NCI-H774 (cell line): ENCODE measurements at places on chromosomes 3 and 15.
A peak's percentile ranks its signal among the peaks of the same experiment; 100 is the strongest.

- DNase-seq: peak; percentile 15
Observed at GRCh38 chr15:89442671-89443307, 53.6 kb downstream of the RHCG start.

DNA sequence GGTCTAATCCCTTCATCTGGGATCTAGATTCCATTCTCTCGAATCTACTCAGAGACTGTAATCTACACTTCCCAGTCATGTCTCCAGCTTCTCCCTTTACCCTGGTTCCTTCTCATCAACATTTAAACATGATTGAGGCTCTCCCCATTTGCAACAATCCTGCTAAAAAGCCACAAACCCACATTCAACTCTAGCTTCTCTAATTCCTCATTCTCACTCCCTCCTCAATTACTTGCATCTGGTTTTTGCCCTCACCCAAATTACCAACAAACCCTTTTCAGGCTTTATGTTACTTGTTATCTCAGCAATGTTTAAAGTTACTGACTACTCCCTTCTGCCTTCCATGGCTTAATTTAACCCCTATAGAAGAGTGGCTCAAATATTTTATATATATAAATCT lies 11.5 kb downstream of the ETFA start:
- no peak for DNase-seq

DNA sequence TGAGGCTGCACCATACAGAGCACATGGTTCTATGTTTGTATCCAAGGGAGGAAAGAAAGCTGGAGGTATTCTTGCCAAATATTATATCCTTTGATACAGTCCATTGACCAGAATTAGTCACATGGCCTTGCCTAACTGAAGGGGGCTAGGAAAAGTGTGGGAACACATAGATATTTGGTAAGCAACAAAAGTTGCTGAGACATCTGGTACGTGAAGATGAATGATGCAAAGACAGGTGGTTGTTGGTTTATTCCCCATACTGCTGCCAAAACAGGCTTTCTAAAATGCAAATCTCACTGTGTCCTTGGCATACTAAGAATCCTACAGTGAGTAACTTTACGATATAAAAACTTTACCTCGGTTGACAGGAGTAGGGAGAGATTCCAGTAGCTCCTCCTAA lies 162.2 kb downstream of the VGLL3 start:
- DNase-seq: no peak

- no peak for DNase-seq
Observed at GRCh38 chr3:119220198-119220597, 20.5 kb downstream of the B4GALT4 start.

- DNase-seq: no peak
Observed at GRCh38 chr3:139830817-139831216, 104.2 kb upstream of the CLSTN2 start.

DNA sequence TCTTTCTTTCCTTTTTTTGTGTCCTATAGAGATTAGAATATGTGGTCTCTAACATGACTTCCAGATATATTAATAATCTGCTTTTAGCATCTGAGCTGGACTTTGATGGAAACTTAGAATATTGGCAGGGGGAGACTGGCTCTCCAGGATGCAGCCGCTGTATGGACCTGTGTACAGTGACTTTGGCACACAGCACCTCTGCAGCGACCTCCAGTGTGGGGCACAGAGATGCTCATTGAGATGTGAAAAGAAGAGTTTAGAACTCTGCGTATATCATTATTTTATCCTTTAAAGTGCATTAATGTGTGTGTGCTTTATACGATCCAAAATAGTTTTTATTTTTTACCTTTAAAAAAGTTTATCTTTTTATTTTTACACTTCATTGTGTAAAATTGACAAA lies 18.3 kb downstream of the CFAP161 start:
- DNase-seq: no peak

DNA sequence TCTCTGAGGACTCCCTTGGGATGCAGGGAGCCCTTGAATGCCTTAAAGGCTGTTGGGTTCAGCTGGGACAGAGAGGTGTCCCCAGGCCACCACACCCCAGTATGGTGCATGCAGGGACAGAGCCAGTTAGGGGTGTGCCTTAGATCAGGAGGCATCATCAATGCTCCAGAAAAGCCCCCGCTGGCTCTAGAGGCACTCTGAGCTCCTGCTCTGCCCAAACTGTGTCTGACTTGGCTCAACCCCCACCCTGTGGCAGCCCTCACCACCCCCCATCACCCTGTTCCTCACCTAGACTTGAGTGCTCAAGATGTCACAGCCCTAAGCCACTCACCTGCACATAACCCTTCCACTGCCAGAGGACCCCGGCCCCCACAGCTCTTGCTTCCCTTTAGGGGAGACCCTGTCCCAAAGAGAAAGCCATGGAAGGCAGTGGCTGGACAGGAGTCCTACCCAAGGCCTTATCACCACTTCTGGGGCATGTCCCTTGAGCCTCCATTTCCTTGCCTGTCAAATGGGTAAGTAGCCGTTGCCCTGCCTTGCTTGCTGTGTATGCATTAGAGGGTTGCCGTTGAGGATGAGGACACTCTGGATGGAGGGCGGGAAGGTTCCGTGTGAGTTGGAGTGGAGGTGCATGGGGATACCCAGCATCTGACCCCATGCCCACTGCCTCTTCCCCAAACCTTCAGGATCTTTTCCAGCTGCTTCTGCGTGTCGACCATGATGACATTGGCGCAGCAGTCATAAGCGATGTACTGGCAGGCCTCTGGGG lies 41.4 kb downstream of the ACSBG1 start:
- no peak for DNase-seq

GRCh38 chr3:191414286-191414685 lies 46.7 kb upstream of the PYDC2 start:
- DNase-seq: no peak

- peak; percentile 0 for DNase-seq
Observed at GRCh38 chr3:123258811-123259420, 57.2 kb downstream of the SEC22A start.

GRCh38 chr15:28271697-28272260 lies 50.2 kb downstream of the HERC2 start:
- DNase-seq: no peak

DNA sequence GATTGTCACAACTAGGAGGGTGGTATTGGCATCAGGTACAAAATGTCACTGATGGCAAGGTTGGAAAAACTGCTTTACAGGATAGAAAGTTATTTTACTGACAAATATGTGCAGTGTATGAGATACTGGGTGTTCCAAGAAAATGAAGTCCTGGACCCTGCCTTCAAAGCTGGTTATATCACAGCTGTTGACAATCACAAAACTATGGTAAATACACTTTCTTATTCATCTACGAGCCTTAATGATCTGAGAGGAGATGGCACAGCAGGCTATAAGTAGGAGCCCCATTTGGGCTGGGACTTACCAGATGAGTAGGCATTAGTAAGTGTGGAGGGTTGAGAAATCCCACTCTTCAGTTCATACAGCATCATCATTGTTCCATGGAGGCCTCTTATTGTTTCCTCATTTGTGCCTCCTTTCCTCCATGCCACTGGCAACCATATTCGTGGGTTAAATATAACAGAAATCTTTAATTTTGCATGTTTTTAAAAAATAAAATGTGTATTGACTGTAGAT lies 66.9 kb downstream of the CMTM8 start:
- DNase-seq: no peak

DNA sequence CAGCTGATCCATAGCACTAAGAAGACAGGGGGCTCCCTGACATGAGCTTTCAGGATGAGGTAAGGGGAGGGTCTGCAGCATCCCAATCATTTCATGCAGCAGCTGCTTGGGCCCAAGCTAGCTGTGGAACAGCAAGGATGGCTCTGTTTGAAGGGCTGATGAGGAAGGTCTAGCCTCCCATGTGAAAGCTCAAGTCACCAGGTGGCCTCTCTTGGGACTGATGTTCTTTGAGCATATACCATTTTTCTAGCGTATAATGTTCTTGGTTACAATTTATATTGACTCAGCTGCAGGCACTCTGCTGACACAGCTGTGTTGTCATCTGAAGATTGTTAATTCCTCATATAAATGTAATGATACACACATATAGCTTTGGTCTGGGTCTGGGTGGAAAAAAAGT lies 87.0 kb downstream of the CD200R1L start:
- DNase-seq: no peak

GRCh38 chr3:14280326-14280725 lies 101.7 kb downstream of the LSM3 start:
- DNase-seq: no peak

- DNase-seq: peak; percentile 32
Observed at GRCh38 chr15:67840749-67841512, 1.1 kb upstream of the RNU6-1 start.

- DNase-seq: no peak
Observed at GRCh38 chr3:124263168-124263567, 271.2 kb upstream of the ROPN1 start.

- DNase-seq: no peak
Observed at GRCh38 chr15:101189409-101190091, 62.3 kb downstream of the CHSY1 start.

- DNase-seq: no peak
Observed at GRCh38 chr3:167606836-167607235, 46.9 kb downstream of the WDR49 start.

- peak; percentile 57 for DNase-seq
Observed at GRCh38 chr3:146517684-146518435, 26.5 kb downstream of the PLSCR1 start.
